ENCODE measurements at places on chromosomes 1 and 21.

GRCh38 chr1:23980728-23981070, 572 bp upstream of the SRSF10 start:
- DNase-seq = peak; percentile 79

GRCh38 chr1:67564193-67564592, 120.8 kb upstream of the GADD45A start:
- DNase-seq = no peak

DNA sequence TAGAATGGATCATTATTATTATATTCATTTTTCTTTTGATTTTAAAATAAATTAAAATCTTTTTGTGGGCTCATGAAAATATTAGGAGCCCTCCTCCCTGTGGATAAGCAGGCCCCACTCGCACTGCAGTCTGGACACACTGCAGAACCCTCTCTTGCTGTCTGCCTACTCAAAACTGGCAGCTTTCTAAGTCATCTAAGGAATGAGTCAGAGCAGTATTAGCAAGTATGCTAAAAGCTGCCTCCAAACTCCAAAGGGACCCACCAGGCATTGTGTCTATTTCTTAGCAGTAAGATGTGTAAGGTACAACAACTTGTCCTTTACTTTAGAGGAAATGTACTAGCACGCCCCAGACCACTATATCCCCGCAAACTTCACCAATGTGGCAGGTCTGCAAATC, 108.8 kb downstream of the SYF2 start:
- DNase-seq = no peak

- peak; percentile 31 for DNase-seq
Measured at GRCh38 chr1:32876341-32877210, 5.9 kb upstream of the FNDC5 start.

DNA sequence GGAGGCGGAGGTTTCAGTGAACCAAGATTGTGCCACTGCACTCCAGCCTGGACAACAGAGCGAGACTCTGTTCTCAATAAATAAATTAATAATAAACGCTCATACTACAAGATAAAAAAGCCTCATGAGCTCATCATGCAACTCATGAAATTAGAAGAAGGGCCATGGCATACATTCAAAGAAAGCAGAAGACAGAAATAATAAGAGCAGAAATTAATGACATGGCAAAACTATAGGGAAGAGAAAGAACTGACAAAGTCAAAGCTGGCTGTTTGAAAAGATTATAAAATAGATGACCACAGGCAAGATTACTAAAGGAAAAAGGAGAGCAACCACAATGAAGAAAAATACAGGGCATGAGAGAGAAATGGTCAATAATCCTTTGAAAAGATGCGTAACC, 14.7 kb upstream of the FUCA1 start:
- DNase-seq = no peak

DNA sequence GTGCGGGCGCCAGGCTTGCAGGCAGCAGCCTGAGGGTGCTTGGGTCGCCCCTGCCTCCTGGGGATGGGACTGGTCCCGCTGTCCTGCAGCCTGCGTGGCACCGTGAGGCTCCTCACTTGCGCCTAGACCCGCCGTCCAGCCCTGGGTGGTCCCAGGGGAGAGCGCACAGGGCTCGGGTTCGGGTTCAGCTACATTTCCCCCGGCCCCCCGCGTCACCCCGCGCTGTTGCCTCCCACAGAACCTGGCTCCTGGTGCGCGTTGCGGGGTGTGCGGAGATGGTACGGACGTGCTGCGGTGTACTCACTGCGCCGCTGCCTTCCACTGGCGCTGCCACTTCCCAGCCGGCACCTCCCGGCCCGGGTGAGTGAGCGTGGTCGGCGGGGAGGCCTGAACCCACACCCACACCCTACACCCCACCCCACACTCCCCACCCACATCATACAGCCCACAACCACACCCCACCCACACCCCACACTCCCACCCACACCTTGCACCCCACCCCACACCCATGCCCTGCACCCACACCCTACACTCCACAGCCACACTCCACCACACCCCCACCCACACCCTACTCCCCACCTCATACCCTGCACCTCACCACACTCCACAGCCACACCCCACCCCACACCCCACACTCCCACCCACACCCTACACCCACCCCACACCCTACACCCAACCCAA, 6.2 kb upstream of the PFKL start:
- DNase-seq = no peak

DNA sequence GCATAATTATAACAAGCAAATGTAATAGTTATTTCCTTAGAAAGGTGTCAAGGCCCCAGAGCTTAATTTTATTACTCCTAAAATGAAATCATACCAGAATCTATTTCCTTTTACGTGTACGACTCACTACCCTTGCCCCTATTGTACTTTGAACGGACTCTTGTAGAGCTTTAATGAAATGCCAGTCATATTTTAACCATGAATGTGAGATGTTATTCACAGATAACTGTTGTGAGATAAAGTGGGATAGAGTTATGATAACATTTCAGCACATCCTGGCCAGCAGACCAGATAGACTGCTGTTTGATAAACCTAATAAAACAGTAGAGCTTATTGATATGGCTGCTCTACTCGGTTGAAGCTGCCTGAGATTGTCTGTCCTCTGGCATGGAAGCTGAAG, 500.8 kb upstream of the PBX1 start:
- no peak for DNase-seq

DNA sequence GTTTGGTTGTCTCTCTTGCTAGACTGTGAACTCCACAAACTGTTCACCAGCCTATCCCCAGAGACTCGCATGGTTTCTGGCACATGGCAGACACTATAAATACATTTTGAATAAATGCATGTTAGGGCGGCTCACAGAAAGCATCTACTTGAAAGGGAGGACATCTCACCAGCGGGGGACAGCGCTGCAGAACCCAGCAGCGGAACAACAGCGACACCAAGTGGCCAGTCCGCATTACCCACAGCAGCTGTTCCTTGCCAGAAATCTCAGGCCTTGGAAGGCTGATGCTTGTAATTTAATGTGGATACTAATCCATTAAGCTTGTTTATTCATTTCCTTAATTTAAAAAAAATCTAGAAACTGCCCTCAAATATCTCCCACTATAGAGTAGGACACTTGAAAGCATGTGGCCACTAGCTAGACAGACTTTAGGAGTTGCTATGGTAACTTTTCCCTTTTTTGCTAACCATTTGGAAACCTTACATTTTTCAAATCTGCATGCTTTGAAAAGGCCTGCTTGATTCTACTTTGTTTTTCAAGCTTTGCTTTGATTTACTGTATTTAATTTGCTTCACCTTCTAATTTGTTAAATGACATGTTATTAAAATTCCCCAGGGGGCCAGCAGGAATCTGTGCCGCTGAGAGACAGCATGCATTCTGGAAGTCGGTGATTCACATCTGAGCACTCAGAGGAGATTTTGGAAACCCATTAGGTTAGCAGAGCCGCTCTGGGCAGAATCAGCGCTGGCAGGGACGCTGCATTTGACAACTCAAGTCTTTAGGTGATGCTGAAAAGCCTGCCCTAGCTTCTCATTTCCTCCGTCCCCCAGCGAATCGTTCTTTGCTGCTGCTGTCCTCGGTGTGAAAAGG, 63.5 kb upstream of the SSX2IP start:
- DNase-seq = peak; percentile 69

- no peak for DNase-seq
Measured at GRCh38 chr1:1631782-1632420, at the start of gene MMP23B. TSS of gene MMP23B (plus strand) at chr1:1632173. CDS start at chr1:1632219, 46 bp downstream.

GRCh38 chr1:81337226-81337625, 463.5 kb upstream of the ADGRL2 start:
- no peak for DNase-seq

Measured in stimulated activated CD4-positive, alpha-beta T cell treated with anti-CD3 and anti-CD28 coated beads, Interleukin-1b, Interleukin-23, amount 100 ng/mL, for 48 hours (primary cell).